Endothelial cell of umbilical vein (primary cell): ENCODE measurements at places on chromosomes 2 and 18.

GRCh38 chr18:35457140-35457704 lies 40.5 kb downstream of the INO80C start:
- peak; percentile 33 for DNase-seq

DNA sequence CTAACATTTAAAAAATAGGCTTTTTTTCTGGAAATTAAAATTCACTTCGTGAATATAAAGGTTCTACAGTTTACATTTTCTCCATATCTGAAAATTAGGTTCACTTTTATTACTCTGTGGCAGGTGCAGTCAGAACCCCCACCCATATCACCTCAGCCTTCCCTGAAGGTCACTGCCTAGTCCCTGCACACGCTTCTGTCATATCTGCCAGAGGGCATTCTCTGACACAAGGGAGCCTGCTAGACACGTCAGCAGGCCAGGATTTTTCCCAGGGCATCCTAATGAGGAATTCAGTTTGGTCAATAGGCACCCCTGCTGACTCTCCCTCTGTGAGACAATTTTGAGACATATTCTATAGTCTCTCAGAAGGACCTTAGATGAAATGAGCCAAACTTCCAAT lies 475.7 kb upstream of the PKDCC start:
- no peak for DNase-seq

DNA sequence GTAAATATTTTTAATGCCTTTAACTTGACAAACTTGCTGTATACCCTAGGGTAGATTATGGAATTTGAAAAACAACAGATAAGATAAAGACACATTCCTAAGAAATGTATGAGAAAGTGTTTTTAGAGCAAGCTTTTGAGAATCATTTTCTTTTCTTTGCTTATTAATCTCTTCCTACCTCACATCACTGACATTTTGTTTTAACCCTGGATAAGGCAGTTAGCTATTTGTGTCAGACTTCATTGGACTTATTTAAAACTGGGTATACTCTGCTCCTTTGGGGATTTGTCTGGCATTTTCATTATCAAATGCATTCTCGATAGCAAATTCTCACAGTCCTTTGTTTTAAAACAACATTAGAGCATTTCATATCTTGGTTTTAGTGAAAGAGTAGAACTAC lies 17.2 kb downstream of the EML4 start:
- DNase-seq: no peak

DNA sequence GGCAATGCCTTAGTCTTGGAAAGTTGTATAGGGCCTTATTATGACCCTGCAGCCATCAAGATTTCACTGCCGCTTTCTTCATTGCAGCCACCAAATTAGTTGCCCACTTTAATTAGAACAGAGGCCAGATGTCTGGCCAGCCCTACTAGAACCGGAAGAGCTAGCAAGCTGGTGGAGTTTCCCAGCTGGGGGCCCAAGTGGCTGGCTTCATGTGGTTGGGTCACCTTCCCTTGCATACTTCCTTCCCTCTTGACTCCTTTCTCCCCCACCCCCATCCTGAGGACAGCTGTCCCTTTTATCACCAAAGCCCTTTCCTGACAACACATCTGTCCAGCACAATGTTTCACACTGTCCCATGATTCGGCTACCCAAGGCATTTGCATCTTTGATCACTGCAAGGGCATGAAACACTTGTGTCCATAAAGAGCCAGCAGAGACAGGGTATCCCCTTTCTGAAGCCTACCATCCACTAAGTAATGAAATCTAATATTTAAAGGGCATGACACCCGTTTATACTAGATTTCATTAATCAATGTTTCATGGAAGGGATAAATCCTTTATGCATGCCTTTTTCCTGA lies 187.2 kb downstream of the BCL11A start:
- DNase-seq: no peak

DNA sequence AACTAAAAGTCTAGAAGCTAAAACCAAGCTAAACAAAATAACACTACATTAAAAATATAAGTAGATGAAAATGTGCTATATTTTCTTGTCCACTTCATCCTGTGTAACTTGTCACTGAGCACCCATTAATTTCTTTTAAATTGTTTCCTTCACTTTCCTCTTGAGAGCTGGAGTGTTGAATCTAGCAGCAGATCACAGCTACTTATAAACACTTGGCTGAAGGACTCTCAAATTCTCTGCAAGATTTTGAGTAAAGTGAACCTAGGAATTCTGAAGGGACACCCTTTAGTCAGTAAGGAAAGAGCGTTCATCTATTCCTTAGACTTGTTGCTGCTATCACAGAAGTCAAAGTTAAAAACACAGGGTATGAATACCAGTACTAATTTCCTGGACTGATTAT lies 1163.9 kb downstream of the DPP10 start:
- no peak for DNase-seq

DNA sequence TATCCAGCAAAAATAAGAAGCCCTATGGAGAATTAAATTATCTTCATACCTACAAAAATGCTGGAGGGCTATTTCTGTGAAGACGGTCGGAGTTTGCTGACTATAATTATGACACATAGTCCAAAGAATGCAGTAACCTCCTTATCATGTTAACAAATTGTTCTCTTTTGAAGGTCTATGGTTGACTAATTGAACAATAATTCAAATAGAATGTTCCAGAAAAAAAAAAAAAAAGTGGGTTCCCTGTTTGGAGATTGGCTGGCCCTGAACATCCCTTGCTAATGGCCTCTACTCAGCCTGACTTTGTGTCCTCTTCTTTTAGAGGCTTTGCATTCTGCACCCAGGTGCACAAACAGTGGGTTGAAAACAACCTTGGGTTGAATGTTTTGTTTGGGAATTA lies 82.8 kb upstream of the CCBE1 start:
- peak; percentile 2 for DNase-seq

GRCh38 chr2:58039170-58039611 lies 7.4 kb upstream of the VRK2 start:
- DNase-seq: peak; percentile 82

DNA sequence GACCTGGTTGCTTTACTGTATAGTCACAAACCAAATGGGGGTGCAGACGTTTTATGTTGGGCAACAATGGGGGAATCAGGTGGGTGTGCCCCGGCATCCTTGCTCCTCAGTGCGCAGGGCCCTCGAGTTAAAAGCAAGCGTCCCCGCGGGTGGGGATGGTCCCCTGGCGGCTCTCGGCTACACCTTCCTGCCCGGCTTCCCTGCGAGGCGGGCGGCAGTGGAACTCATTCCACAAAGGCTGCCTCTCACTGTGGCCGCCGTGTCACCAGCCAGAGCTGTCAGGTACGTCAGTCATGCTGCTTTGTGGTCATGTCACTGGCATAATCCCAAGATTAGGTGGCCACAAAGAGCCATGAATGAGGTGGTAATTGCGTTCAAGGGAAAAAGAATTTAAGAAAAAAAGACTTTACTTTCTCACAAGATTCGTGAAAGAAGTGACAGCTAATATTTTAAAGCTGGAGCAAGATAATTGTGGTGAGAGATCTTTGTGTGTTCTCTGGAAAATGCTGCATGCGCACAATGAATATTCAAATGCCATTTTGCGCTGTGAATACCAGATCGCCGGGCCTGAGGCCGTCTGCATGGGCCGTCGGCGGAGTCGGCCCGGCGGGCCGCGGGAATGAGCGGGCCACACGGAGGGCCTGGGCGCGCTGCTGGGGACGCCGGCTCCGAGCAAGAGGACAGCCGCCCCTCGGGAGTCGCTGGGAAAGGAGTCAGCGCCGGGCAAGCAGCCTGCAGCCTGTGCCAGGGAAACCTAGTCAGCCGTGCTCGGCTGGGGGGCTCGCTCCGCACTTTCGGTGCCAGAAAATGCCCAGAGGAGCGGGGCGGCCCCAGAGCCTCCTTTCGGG lies 82.3 kb upstream of the LDLRAD4 start:
- peak; percentile 13 for DNase-seq

DNA sequence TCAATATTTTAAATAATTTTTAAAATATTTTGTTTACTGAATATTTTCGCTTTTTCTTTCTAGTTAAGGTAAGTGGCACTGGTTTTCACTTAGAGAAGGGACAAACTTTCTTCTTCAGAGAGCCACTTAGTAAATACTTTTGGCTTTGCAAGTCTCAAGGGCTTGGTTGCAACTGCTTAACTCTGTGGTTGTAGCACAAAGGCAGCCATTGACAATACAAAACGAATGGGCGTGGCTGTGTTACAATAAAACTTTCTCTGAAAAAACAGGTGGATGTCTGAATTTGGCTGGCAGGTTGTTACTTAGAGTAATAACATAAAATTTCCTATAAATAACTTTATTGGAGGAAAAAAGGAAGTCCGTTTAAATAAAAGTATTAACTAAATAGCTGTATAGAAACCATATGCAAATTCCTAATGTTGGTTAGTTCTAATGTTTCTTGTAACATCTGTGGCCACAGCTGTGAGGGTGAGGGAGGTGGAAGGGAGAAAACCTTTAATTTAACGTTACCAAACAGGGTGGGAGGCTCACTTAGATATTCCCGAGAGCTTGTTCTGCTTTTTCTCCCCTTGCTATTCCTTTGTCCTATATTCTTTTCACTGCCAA lies 62.4 kb upstream of the TNP1 start:
- no peak for DNase-seq

GRCh38 chr2:30862054-30862651 lies 54.9 kb upstream of the CAPN13 start:
- peak; percentile 20 for DNase-seq

GRCh38 chr2:181242262-181242661 lies 214.9 kb upstream of the ITGA4 start:
- DNase-seq: no peak

- no peak for DNase-seq
Measured at GRCh38 chr18:51190000-51190399, 7.5 kb downstream of the MEX3C start.

GRCh38 chr2:54206596-54206995 lies 49.4 kb downstream of the TSPYL6 start:
- peak; percentile 58 for DNase-seq
